DMS79 treated with DMSO at 0.1 percent for 48 hours (cell line): ENCODE measurements at places on chromosomes 6 and 20.

DNA sequence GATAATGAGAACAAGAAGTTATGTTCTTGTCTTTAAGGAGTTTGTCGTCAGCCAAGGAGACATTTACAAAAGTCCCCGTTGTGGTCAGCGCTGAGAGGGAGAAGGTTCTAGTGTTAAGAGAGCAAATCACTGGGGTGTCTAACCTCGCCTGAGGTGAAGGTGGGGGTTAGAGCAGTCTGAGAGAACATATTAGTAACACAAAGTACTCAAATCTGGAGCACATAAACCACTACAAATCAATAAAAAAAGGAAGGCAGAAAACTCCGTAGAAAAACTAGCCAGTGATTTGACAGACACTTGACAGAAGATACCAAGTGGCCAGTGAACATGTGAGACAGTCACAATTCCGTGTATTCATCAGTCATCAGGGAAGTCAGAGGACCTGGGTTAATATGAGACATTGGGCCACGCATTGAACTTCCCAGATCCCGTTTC is 45.4 kb downstream of the CDS2 start:
- no peak for DNase-seq

GRCh38 chr20:18428490-18429173 is 38.2 kb downstream of the DZANK1 start:
- no peak for DNase-seq

DNA sequence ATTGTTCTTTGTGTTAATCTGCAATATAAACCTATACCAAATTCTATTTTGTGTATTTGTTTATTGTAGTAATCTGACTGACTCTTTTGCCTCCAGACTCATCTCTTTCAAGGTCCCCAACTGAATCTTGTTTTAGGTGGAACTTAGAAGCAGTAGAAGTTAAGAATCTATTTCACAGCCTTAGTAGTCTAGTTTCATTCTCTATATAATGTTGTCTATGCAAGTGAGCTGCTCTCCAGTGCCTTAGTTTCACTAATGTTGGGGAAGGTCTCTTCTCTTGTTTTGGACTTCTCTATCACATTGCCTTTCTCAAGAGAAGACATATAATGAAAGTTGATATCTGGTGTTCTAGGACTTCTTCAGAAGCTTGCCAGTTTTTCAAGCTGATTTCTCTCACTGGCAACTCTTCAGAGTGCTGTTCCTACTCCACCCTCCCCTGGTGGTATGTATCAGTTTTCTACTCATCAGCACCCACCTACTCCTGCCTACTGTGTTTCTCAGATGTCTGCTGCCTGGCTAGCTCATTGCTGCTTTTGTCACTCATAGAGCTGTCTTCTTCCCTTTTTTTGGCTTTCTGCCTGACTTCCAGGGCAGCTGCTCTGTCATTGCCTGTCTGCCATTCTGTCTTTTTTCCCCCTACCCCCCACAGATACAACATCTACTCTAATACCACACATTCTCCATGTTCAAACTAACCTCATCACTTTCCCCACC is 82.1 kb downstream of the PTPRA start:
- no peak for DNase-seq

DNA sequence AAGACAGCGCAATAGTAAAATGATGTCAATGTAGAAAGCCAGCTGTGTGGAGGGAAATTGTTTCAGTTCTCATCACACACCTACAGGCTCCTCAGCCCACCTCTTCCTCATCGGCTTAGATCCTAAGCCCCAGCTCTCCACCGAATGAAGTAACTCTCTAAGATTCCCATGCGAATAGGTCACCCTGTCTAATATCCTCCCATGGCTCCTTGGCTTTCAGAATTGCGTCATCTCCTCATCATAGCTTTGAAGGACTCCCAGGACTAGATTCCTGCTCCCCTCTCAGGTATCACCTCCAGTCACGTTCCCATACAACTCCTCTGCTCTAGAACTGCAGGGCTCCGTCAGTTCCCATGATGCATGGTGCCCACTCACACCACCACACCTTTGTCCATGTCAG is 16.2 kb upstream of the SLC22A16 start:
- DNase-seq, result no peak
